Right renal pelvis (tissue), 4 donors: ENCODE measurements at places on chromosomes 4 and X.

- DNase-seq = no peak
Measured at GRCh38 chr4:95360906-95361695, 187.7 kb downstream of the UNC5C start.

DNA sequence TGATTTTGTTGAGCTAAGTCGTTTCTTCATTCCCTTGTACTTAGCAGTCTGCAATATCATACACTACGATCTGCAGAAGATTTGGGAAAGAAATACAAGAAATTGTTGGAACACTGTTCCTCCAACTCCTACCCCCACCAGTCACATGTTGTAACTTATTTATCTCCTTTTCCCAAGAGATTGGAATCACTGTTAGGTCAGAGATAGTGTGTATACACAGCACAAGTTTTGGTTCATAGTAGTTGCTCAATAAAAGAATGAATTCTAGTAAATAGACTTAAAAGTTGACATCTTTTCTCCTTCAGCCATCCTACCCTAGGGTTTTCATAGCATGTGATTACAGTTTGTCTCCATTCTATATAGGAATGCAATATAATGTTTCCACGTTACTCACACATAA is 68.8 kb downstream of the ARFIP1 start:
- DNase-seq = no peak

- no peak for DNase-seq
Measured at GRCh38 chr4:76559236-76560071, 124.4 kb downstream of the SHROOM3 start.

DNA sequence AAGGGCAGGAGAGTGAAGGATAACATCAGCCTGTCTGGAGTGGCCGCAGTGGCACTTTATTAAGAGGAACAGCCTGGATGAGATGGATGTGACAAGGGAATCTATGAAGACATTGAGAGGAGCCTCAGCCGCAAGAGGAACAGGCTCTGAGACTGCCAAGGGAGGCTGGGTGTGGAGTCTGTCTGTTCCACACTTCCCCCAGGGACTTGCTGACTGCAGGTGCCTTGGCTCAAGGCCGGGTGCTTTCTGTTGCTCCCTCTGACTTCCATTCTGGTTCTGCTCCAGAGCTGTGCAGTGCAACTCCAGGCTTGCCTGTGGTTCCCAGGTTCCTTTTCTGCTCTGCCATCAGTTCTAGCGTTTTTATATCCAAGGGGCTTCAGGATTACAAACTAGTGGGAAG is 54.6 kb downstream of the FRMPD3 start:
- DNase-seq = no peak

GRCh38 chr4:163171590-163171989 is 4.9 kb upstream of the NAF1 start:
- no peak for DNase-seq

DNA sequence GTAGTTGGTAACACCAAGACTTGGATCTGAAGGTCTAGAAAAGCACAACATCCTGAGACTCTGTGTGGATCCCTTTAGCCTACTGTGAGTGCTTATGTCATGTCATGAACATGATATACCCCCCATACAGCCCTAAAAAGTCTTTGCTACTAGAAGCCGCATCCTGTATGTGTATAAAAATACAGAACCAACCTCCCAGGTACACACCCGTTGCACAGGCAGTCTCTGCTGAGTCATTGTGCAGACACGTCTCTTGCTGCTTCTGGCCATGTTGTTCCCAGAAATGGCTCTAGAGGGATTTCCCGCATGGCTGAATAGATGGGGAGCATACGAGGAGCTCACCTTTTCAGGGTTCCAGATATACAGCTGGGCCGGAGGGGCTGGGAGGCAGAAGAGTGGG is 93.3 kb downstream of the MAMLD1 start:
- no peak for DNase-seq

DNA sequence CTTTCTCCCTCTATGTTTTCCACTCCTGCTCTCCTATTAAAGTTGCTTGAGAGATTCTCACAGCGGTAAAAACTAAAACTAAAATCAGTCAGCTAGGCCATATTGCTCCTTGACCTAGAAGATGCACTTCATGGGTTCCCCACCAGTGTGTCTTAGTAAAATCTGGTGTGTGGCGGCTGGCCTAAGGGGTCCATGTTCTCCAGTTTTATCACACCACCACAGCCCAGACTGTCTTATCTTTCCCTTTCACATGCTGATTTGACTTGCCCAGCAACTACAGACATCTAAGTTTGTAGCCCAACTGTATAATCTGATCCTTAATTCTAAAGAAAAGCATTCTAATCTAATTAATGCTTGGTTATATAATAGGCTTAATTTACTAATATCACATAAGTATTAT is 68.0 kb downstream of the ATP8A1 start:
- no peak for DNase-seq

- no peak for DNase-seq
Measured at GRCh38 chr4:20430259-20430941, 178.7 kb downstream of the SLIT2 start.

DNA sequence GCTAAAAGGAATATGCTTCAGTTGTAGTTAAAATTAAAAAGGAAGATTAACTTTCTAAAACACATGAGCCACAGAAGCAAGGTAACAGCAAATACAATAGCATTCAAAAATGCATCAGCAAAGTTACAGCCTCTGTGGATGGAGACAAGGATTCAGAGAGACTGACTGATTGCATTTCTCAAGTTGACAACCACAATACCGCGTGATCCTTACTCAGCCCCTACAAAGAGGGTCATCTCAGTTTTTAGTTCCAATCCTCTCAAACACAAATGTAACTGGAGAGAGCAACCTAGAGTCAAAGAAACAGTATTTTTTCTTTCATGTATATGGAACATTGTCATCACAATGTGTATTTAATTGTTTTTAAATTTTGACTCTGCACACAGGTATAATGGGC is 14.2 kb upstream of the C1QTNF7 start:
- no peak for DNase-seq

DNA sequence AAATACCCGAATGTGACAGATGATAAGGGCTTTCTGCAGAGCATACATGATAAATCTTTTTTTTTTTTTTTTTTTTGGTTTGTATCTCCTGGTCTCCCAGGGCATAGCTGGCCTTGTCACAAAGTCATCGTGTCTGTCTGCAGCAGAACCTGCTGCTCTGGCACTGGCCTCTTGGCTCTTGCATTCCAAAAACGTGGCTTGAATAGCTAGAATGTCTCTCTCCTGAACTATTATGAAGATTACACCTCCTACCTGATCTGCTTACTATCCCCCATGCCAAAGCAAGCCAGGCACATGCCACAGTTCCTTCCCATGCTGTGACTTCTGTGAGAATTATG is 50.4 kb upstream of the SCRG1 start:
- no peak for DNase-seq
